ENCODE measurements at places on chromosomes 12 and 14.

- no peak for DNase-seq
These were observed 26.8 kb upstream of the TCL1B start for GRCh38 chr14:95659293-95659989.

DNA sequence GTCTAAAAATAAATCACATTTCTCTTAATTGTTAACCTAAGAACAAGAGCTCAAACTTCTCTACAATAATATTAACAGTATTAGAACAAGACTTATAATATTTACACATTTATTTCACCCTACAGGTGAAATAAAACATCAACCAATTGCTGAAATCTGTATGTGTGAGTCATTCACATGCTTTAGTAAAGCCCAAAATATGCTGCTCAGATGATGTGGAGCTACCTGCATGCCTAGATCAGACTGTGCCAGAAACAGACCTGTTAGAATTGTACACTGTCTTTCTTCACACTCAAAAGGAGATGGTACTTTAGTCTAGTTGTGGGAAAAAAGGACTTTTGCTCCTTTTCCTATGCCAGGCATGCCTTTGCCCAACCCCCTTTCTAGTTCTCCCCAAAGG, 54.7 kb downstream of the RPS6KA5 start:
- DNase-seq: no peak

DNA sequence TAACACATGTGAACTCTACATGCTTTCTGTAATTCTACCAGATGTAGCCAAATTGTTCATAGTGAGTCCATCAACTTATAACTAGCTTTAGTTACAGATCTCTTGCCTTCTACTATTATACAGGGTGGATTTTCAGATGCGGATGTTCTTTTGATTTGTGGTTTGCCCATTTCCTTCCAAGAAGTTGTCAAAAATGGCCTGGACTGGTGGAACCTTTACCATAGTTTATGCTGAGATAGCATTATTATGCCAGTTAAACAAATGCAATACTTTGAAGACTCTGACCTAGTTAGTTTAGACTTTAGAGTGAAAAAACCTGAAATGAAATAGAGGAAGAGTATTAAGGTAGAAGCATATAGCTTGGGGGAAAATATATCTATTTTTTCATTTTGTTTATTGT, 27.4 kb upstream of the CFL2 start:
- DNase-seq: no peak

DNA sequence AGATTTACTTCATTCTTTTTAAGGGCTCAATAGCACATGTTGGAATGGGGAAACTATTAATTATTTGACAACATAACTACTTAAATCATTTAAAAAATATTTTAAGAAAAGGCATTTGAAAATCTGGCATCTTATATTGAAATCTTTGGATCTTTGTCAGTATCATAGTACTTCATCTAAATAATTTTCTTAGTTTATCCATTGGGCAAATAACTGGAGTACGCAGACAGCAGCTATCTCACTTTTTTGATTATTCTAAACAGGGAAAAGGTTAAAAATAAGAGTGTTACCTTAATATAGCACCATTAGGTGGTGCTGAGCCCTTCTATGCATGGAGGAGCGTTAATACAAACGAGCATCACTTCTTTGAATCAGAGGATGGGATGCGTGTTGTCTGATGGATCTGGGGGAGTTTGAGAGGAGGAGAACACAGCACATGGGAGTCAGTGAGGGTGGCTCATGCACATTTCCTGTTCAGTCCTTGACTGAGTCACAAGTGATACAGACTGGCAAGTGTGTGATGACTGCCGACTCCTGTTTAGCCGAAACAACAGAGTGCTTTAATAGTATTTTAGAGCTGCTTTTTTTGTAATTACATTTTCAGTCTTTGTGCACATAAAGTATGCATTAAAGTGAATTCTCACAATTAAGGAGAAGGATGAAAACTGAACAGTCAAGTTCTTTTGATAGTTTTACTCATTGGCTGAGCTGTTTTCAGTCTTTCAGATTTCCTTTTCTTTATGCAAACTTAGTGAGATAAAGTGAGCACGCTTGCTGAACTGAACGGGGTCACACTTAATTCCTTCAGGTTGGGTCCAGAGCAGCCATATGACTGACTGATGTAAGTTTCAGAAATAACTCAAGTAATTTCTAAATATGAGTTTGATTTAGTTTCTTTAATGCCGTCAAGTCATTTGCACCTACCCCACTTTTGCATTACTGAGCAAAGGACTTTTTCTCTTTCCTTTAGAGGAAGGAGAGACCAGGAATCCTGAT, 92.7 kb downstream of the DIP2B start:
- DNase-seq: no peak

- no peak for DNase-seq
These were observed 18.9 kb upstream of the GPR132 start for GRCh38 chr14:105083926-105084685.

GRCh38 chr14:103657471-103657870, 28.5 kb downstream of the KLC1 start:
- DNase-seq: no peak

GRCh38 chr12:47920913-47921312, 16.1 kb upstream of the VDR start:
- DNase-seq: no peak

DNA sequence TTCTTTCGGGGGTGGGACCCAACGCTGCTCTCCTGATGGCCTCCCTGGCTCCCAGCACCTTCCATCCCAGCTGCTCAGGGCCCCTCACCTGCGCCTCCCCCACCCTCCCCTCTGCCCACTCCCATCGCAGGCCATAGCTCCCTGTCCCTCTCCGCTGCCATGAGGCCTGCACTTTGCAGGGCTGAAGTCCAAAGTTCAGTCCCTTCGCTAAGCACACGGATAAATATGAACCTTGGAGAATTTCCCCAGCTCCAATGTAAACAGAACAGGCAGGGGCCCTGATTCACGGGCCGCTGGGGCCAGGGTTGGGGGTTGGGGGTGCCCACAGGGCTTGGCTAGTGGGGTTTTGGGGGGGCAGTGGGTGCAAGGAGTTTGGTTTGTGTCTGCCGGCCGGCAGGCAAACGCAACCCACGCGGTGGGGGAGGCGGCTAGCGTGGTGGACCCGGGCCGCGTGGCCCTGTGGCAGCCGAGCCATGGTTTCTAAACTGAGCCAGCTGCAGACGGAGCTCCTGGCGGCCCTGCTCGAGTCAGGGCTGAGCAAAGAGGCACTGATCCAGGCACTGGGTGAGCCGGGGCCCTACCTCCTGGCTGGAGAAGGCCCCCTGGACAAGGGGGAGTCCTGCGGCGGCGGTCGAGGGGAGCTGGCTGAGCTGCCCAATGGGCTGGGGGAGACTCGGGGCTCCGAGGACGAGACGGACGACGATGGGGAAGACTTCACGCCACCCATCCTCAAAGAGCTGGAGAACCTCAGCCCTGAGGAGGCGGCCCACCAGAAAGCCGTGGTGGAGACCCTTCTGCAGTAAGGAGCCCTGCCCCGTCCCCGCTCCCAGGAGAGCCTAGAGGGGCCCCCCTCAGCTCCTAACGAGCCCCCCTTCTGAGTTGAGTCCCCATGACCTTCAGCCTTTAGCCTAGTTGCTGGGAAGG, at the start of gene HNF1A:
HNF1A (plus strand) TSS at position 248 of the 924 bp plus-strand sequence; CDS start at position 474, 226 bp downstream.
- DNase-seq: no peak

- no peak for DNase-seq
These were observed 2.1 kb upstream of the PLEK2 start for GRCh38 chr14:67413806-67414769.

DNA sequence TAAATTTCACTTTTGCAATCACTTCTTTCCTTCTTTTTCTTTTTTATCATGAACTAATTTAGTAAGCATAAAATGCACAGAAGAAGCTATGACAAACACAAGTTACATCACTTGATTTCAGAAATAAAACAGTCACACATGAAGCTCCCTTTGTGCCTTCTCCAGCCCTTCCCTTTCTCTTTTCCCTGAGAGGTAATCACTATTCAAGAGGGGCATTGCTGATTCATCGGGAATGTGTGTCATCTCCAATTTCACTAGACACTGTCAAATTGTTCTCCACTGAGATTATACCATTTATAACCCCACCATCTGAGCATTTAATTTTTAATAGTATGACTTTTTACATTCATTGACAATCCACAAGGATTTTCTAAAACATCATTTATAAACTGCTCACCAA, 91.6 kb upstream of the PTPRQ start:
- no peak for DNase-seq

GRCh38 chr12:27018037-27018436, 3.9 kb upstream of the TM7SF3 start:
- no peak for DNase-seq

DNA sequence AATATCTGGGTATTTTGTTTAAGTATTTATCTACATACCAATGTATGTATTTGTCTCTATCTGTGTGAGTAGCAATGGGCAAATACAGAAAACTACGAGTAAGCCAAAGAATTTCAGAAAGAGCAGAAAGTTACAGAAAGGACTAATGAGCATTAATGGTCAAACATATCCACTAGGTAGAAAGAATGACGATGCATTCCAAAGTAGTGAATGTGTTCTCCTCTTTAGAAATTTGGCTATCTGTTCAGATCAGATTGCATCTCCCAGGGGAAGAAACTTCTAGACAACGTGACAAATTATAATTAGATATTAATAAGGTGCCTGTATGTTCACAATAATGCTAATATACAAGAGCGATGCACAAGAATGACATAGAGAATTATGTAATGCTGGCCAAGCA, 194.5 kb upstream of the GZMB start:
- no peak for DNase-seq
